Astrocyte of the hippocampus (primary cell): ENCODE measurements at places on chromosomes 5 and 9.

- DNase-seq: peak; percentile 90
Measured at GRCh38 chr5:111453747-111454146, 58.6 kb downstream of the STARD4 start.

DNA sequence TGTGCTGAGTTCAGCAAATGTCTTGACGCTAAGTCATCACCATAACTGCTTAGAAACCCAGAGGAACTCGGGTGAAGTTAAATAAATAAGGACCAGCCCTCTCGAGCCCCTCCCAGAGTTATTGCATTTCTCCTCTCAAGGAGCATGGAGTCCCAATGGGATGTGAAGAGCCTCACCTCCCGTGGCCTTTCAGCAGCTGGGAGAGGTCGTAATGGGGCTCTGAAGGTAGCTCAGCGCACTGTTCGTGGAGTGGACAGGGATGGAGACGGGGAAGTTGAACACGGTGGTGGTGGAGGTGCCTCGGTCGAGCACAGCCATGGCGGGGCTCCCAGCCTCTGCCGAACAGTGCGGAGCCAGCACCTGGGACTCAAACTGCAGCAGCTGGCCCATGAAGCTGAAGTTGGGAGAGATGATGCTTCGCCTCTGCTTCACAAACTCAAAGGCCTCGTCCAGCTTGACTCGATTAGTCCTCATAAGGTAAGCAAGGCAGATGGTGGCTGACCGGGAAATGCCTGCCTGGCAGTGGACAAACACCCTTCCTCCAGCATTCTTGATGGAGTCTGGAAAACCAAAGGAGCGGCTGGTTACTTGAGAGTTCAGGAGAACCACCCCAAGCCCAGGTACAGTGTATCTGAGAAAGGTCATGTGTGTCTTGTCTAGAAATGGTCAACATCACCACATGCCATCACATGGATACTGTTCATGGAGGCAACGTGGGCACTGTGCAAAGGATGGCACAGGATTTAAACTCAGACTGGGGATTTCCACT is 2.2 kb downstream of the DUSP1 start:
- peak; percentile 71 for DNase-seq

DNA sequence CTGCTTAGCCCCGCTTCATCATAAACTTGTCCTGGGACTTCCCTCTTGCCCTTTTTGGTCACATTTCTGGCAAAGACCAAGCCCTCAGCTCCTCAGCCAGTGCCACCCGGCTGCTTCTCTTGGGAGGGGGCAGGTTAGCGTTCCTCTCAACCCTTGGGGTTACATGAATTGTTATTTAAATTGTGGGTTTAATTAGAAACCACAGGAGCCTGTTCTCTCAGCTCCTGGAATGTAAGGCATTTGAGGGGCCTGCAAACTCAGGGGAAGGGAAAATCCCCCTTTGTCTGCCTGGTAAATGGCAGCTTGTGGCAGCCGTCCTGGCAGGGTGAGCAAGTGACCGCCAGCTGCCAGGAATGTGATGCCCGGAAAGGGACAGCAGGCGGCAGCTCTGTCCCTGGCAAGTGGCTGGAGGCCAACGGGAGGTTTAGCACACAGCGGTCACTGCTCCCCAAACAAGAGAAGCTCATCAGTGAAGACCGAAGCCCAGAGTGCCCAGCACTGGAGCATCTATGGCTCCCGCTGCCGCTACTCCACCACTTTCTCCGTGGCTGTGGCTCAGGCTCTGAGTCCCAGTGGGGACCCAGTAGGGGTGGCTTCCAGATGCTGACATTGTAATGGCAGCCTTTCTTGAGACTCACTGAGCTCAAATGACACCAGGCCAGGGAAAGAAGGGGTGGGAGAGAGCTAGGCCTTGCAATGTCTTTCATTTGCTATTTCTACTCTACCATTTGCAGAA is 51.7 kb downstream of the SHB start:
- DNase-seq: peak; percentile 96

- peak; percentile 18 for DNase-seq
Measured at GRCh38 chr5:53023969-53024368, 34.8 kb downstream of the ITGA2 start.

DNA sequence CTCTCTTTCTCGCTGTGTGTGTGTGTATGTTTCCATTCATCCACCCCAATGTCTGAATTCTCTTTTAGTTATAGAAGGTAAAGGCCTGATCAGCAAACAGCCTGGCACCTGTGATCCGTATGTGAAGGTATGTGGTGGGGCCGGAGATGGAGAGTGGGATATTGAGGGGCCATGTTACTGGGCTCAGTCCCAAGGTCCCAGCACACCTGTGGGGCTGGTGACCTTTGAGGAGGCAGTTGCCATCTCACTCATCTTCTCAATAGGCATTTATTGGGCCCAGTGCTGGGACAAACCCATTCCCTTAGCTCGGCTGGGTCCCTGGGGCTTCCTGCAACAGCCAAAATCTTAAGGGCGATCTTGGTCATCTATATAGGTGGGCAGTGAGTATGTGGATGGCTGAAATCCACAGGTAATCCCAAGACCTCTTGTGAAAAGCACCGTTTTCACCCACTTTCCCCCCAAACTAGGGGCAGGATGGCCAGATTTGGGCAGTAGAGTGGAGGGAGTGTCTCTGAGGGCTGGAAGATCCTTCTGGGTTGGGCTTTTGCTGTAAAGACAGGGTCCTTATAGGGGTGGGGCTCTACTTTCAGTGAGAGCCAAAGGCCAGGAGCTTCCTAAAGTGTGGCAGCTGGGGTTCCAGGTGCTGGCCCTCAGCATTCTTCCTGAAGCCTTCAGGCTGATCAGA is 19.6 kb downstream of the RGS3 start:
- no peak for DNase-seq

GRCh38 chr9:98962861-98963260 is 19.2 kb downstream of the COL15A1 start:
- DNase-seq: peak; percentile 86

DNA sequence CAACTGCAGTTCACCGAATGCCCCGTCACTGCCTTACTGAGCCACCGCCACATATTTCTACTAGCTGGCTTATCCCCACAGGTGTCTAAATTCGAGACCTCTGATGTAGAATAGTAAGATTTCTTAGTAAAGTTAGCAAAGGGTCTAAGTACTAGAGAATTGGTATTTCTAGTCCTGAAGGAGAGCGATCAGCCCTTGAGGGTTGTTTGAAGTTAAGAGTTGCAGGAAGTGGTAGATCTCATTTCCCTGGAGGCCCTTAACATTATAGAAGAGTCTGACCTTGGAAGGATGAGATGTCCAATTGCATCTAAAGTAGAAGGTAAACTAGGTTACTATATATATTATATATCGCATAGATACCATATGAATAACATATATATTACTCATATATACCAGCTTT is 451.8 kb downstream of the CCDC171 start:
- DNase-seq: no peak

DNA sequence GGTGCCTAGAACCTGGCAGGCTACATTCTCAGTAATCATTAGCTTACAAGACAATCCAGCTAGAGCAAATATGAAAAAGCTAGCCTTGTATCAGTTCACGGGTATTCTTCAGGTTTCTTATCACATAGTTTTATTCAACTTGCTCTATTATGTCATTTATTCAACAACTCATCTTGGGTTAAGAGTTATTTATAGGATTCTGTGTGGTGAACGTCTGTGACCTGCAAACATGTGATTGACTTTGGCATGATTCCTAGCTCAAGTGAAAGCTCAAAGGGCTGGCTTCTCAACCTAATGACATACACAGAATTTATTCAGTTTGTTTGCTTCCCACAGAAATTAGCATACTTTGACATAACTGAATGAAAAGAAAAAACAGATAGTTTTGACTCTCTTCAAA is 173.1 kb downstream of the PLPPR1 start:
- peak; percentile 25 for DNase-seq
